ENCODE measurements at places on chromosomes 6 and 20.

DNA sequence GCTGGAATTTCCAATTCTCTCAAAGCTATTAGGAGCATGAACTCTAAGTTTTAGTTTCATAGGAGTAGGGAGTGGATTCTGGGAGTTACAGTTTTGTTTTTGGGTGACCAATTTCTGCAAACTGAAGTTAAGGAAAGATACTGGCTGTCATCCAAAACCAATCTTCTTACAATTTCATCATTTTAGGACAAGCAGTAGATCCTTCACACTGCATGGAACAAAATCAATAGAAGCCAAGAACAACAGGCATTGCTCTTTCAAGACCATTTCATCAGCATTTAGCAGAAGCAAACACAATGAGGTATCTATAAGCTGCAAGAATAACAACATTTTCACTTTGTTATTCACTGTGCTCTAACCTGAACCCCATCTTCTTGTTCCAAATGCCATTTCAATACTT lies 173.0 kb downstream of the GMDS start:
- no peak for DNase-seq

GRCh38 chr6:81105998-81106397 lies 646.5 kb downstream of the TENT5A start:
- no peak for DNase-seq

- no peak for DNase-seq
Measured at GRCh38 chr6:379410-380181, 12.0 kb upstream of the IRF4 start.

GRCh38 chr6:163877877-163878639 lies 463.5 kb downstream of the QKI start:
- no peak for DNase-seq

GRCh38 chr20:48294196-48294595 lies 508.9 kb upstream of the SULF2 start:
- peak; percentile 62 for DNase-seq

- DNase-seq = no peak
Measured at GRCh38 chr6:41768545-41769308, 11.0 kb downstream of the FRS3 start.

- DNase-seq = no peak
Measured at GRCh38 chr6:138526822-138527235, 27.5 kb upstream of the NHSL1 start.

DNA sequence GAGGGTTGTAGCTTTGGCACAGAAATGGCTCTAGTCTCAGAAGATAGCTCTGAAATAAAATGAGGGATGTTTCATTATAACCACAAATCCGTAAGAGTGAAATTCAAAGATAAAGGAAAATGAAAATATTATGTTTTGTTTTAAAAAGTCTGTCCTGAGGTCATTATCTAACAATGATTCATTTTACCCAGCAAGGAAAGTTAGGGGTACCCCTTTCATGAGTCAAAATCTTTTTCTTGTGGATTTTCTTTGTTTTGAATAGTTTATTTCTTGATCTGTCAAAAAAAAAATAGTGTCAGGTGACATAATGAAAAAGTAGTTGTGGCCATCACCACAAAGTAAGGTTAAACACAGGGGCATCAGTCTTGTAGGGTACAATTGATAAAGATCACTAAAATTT lies 59.7 kb upstream of the MYB start:
- DNase-seq = no peak

- peak; percentile 25 for DNase-seq
Measured at GRCh38 chr20:13492001-13492481, 146.7 kb downstream of the TASP1 start.

DNA sequence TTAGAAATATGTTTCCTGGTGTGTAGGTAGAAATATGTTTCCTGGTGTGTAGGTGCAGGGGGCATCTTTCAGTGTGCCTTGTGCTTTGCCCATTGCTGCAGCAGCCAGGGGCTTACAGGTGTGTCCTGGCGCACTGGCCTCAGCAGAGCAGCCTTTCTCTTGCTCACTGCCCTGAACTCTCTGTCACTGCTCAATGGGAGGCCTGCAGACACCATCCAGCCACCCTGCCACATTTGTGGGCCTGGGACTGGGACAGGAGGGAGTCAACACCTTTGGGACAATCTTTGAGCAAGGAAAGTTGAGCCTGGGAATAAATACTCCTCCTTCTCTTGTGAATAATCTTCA lies 62.4 kb upstream of the RBM24 start:
- DNase-seq = no peak

GRCh38 chr6:10682355-10682988 lies 11.9 kb downstream of the C6orf52 start:
- no peak for DNase-seq

- peak; percentile 47 for DNase-seq
Measured at GRCh38 chr6:56595490-56596122, 47.1 kb downstream of the DST start.

DNA sequence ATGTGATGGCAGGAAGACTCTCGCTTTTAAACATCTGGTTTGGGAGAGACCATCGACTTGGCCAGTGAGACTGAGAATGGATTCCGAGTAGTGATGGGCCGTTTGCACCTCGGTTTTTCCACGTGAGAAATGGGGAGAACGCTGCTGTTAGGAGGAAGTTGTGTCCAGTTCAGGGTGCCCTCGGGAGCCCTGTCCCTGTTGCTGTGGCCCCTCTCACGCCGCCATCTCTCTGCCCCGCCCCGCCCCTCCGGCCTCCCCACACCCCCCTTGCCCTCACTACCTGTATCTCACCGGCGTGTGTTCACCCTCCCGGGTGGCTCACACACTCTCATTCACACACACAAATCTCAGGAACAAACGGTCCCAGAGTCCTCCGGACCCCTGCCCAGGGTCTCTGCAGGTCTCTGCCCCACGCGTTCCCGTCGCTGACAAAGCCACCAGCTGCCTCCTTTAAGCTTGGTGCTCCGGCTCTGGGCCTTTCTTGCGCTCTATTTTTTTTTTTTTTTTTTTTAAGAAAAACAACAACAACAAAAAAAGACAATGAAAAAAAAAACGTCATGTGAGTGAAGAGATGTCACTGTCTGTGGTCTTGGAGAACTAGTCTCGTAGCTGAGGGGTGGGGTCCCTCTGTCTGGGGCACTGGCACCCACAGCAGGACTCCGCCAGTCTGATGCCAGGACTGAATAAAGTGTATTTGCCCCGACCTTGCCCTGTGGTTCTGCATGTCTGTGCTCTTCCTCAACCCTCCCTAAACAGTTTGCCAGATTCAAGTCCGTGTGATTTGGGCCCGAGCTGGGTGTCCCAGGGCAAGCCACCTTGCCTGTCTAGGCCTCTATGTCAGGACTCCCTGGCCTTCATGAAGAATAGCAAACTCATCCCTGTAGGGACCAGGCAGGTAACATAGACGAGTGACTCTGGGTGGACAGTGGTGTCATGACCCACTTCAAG lies 2.9 kb downstream of the SOX12 start:
- no peak for DNase-seq

GRCh38 chr20:42267793-42268384 lies 649.7 kb upstream of the CHD6 start:
- no peak for DNase-seq

DNA sequence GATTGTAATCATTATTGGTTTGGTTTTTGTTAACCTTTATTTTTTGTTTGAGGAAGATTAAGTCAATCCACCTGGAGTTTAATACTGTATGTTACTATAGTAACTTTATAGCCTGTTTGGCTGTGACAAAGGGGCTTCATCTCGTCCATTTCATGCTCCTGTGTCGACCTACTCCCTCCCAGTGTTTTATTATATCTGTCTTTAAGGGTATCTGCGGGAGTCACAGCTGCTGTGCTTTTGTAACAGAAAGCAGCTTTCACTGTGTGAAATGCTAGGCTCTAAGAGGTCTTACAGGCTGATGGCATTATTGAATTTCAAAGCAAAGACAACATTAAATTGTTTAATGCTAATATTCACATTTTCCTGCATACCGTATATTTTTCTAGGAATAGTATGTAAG lies 698.0 kb upstream of the POU3F2 start:
- no peak for DNase-seq

DNA sequence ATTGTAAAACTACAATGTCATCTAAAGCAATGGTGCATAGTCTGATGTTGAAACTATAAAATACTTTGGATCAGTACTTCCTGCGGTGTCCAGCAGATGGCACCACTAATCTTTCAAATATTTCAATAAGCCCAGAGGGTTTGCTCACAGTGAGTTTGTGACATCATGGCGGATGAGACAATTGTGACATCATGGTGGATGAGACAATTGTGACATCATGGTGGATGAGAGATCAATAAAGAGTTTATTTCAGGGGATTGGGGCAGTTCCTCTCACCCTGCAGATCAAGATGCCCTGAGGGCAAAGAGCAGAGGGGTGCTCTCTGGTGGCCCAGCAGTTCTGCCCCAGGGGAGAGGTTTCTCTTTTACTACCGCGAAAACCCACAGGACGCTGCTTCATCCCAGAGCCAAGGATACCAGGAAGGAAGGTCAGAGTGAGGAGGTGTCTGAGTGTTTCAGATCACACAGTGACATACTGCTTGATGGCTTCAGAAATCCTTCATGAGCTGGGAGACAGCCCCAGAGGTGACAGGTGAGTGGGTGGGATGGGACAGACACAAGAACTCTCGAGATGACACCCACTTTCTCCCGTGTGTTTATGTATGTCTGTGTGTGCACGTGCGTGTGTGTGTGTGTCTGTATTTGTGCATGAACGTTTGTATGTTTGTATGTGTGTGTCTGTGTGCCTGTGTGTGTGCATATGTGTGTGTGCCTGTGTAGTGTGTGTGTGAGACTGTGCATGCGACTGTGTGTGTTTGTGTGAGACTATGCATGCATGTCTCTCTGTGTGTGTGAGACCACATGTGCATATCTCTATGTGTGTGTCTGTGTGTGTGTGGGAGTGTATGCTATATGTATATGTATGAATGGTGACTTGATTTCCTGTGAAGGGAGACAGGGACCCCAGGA lies 7.3 kb upstream of the ULBP2 start:
- peak; percentile 59 for DNase-seq

DNA sequence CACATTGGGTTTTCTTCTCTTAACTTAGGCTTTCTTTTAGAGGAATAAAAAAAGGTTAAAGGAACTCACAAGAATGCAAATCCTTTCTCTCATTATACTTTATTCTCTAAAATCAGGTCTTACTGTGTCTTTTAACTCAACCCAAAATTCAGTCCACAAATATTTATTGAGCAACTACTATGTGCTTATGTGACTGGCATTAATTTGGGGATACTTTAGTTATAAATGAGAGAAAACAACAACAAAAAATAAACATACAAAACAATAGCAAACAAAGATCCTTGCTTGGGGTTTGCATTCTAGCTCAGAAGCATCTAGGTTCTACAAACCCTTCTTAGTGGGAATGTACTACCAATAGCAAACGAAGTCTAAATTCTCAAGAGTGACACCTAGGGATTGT lies 266.2 kb downstream of the UTRN start:
- no peak for DNase-seq

- no peak for DNase-seq
Measured at GRCh38 chr6:128230267-128230989, 290.0 kb downstream of the PTPRK start.

GRCh38 chr6:46888031-46888430 lies 33.7 kb downstream of the ADGRF5 start:
- peak; percentile 21 for DNase-seq

DNA sequence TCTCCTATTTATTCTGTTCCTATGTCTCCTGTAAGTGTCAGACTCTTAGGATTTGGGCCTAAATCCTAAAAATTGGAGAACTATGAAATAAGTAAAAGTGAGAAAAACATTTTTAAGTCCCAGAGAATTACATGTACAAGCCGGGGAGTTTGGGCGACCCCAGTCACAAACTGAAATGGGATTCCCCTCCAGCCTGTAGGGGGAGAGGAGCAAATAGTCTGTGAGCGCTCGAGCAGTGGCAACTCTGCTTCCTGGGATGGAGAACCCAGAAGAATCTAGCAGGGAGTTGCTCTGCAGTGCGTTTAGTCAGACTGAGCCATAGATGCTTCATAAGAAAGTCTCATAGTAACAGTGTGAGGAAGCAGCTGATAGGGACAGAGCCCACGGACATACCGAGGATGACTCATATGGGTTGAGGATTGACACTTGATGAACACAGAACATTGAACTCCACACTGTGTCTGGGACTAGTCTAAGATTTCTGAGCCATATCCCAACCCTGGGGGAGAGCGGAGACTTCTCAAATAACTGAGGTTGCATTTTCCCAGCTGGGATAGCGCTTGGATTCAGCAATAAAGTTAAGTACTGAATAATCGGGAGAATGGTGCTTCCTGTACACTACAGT lies 437.2 kb downstream of the BCKDHB start:
- DNase-seq = peak; percentile 65

DNA sequence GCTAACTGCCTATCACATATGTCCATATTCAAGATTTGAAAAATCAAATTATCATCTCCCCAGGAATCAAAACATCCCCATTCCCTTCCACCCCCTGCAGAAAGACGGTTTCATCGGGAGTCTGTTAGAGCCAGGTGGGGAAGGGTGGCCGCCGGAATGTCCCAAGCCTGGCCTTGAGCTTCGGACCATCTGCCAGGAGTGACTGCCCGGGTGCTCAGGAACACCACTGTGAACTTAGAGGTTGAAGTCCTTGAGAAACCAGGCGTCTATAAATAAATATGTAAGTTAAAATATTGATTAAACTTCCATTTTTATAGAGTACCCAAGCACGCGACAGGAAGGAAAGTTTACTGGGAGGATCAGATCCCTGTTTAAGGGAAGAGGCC lies 250.8 kb downstream of the DLL1 start:
- DNase-seq = no peak

DNA sequence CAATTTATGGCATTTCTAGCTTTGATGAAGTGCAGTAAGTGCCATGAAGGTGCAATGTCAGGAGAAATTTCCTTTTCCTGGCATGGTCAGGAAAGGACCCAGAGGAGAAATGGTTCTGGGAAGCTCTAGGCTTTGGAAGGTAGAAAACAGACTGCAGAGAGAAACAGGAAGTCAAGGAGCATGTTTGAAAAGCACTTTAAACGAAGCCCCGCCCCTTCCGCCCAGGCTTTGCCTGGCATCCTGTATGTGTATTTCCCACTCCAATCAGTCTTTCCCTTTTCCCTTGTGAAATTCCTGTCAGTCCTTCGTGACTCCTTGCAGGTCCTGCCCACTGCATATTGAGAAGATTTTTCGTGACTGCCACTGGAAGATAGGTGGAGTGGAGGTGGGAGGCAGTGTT lies 320.9 kb upstream of the SASH1 start:
- peak; percentile 28 for DNase-seq

DNA sequence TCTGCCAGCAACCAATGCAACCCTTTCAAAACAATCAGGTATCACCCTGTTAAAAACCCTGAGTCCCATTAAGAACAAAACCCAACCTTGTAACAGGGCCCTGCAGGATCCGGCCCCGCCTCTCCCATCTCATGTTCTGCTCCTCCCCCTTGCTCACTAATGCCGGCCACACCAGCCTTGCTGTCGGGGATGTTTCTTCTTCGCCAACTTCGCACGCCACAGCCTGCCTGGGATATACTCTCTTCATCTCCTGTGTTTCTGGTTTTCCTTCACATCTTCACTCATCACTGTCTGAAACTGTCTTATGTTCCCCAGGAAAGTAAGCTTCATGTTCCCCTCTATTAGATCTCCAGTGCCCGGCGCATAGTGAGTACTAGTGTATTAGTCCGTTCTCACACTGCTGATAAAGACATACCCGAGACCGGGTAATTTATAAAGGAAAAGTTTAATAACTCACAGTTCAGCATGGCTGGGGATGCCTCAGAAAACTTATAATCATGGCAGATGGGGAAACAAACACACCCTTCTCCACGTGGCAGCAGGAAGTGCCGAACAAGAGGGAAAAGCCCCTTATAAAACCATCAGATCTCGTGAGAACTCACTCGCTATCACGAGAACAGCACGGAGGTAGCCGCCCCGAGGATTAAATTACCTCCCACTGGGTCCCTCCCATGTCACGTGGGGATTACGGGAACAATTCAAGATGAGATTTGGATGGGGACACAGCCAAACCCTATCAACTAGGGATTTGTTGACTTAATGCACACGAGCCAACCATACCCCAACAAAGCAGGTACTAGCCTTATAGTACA lies 5.1 kb downstream of the TP53RK start:
- DNase-seq = no peak

Measured in A172 (cell line).